Fibroblast of mammary gland (primary cell): ENCODE measurements at places on chromosomes 1 and 21.

DNA sequence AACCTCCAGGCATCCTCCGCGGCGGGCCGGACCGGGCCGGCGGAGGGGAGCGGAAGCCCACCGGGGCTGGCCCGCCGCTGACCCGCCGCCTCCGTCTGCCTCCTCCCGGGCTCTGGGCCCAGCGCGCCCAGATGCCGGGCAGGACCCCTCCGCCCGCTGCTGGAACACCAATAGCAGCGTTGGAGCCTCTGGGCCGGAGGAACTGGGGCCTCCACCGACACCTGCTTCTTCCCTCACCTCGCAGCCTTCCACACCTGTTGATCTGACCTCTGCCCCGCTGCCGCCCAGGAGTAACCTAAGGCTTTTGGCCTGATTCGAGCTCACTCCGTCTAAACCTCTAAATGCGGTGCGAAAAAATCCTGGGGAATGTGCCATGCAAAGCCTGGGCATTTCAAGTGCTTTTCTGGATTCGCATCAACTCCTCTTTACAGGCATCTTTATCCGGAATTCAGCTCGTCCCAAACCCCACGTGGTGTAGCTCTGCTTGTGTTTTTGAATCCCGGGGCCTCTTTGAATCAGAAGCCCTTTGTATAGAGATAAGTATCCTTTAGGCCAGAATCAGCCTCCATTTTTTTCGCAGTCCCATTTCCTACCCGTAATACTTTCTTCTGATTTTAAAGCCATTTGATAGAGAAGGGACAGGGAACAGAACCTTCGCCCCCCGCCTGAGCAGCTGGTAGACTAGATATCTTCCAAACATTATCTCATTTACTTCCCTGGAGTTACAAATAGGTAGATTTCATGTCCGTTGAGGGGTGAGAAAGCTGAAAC, 680 bp upstream of the CNN3 start:
- peak; percentile 61 for DNase-seq

GRCh38 chr21:45980697-45981096, 873 bp upstream of the COL6A1 start:
- DNase-seq = no peak

DNA sequence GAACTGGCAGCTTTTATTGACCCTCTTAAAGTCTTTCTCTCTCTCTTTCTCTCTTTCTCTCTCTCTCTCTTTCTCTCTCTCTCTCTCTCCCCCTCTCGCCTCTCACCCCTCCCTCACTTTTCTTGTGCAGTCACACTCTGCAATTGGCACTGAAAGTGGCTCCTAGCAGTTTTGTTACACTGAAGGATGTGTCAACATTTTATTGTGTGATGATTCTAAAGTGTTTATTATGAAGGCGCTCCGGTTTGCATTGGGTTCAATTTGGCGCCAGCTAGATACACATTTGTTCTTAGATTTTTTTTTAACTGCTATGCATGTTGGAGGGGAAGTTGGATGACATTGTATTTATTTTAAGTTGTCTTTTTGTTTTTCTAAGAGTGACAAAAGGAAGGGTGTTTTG, 64.0 kb upstream of the CHRM3 start:
- DNase-seq = no peak

DNA sequence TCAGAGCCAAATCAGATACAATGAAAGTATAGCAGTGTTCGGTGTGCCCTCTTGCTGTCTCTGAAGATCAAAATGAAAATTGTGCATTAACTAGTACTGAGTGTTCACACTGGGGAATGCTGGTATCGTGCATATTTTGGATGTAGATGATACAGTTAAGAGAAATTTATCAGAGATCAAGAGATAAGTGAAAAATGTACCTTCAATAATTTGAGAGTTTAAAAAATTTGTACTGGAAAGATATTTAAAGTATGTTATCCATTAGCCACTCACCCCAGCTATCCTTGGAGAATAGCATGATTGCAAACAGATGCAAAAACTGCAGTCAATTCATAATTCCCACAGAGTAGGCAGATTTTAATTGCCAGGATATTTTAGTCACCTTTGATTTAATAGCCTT, 56.4 kb downstream of the GREM2 start:
- DNase-seq = peak; percentile 45

DNA sequence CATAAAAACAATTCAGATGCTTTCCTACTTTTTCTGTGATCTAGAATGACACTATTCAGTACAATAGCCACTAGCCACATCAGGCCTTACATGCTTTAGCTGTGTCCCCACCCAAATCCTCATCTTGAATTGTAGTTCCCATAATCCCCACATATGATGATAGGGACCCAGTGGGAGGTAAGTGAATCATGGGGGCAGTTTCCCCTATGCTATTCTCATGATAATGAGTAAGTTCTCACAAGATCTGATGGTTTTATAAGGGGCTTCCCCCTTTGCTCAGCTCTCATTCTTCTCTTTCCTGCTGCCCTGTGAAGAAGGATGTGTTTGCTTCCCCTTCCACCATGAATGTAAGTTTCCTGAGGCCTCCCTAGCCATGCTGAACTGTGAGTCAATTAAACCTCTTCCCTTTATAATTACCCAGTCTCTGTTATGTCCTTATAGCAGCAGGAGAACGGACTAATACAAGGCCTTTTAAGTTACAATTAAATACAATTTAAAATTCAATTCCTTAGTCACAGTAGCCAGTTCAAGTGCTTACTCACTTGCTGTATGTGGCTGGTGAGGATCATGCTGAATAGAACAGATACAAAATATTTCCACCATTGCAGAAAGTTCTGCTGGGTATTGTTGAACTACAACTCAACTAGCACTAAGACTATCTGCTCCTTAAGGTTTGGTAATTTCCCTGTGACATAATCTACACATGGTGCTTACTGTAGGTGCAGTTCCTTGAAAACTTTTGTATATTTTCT, 106.7 kb downstream of the SCMH1 start:
- no peak for DNase-seq

DNA sequence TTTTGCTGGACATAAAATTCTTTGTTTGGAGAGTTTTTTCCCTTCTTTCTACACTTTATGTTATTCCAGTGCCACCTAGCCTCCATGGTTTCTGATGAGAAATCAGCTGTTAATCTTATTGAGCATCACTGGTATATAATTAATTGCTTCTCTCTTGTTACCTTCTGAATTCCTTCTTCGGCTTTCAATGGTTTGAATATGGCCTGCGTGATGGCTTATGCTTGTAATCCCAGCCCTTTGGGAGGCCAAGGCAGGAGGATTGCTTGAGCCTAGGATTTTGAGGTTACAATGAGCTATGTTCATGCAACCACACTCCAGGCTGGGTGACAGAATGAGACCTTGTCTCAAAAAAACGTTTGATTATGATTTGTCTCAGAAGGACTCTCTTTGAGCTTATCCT, 13.0 kb upstream of the CNIH4 start:
- no peak for DNase-seq

DNA sequence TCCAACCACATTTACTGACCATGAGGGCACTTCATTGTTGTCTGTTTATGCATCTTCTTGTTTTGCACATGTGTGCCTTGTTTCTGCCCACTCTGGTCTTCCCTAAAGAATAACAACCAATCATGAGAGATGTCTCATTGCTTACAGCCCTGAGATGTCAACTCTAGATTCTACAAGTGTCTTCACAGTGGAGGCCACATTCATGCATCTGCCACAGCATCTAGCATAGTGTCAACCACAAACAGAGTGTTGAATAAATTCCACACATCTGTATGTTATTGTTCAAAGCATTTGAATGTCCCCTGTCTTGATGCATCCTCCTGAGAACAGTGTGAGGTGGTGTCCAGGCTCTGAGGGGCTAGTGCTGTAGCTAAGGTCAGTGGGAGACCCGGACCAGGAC, 43.1 kb downstream of the KCNC4 start:
- DNase-seq = no peak

GRCh38 chr1:221458447-221459156, 283.3 kb downstream of the DUSP10 start:
- DNase-seq = peak; percentile 89

DNA sequence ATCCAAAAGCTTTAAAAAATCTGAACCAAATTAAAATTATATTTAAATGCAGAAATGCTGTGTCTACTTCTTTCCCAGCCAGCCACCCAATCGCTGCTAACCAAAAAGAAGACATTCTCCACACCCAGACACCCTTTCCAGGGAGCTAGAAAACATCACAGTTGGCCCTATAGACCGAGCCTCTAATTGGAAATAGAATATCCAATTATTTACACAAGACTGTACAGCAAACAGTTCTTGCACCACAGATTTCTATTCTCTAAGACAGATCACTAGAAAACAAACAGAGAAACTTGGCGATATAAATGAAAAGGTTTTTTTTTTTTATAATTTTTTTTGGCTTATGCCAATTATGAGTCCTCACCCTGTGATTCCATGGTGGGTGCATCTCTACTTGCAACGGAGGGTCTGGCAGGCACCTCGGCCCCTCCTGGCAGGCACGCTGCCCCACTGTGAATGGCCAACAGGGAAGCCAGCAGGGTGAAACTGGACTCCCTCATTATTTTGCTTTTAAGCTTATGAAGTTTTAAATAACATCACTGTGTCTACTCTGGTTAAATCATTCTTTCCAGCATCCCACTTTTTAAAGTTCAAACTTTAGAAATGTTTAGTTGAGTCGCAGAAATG, 29.2 kb downstream of the BCAR3 start:
- DNase-seq = no peak

GRCh38 chr1:86739648-86740509, 35.5 kb downstream of the SH3GLB1 start:
- DNase-seq = no peak

DNA sequence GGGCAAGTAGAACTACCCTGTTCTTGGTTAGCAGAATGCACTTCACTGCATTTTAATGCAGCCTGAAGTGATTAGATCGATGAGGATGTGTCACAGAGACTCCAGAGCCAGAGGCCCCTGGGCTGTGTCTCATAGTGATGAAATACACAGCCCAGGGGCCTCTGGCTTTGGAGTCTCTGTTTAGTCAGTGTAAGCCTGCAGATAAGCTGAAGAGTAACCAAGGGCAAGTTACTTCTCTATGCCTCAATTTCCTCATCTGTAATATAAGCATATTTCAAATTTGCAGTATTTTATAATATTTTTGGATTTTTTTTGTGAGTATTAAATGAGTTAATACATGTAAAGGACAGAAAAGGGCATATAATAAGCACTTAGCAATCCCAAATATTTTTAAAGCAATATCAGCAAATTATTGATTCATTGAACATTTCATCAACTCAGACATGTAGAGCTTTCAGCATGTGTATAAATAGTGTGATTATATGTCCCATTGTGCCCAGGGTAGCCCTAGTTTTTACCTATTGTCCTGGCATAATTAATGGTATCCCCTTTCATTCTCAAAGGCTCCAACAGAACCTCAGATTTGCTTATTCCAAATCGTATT, 23.6 kb upstream of the APOBEC4 start:
- peak; percentile 78 for DNase-seq

GRCh38 chr1:24374891-24375786, 38.4 kb downstream of the STPG1 start:
- DNase-seq = no peak

- DNase-seq = peak; percentile 18
Measured at GRCh38 chr21:36756527-36756926, 57.6 kb downstream of the SIM2 start.

DNA sequence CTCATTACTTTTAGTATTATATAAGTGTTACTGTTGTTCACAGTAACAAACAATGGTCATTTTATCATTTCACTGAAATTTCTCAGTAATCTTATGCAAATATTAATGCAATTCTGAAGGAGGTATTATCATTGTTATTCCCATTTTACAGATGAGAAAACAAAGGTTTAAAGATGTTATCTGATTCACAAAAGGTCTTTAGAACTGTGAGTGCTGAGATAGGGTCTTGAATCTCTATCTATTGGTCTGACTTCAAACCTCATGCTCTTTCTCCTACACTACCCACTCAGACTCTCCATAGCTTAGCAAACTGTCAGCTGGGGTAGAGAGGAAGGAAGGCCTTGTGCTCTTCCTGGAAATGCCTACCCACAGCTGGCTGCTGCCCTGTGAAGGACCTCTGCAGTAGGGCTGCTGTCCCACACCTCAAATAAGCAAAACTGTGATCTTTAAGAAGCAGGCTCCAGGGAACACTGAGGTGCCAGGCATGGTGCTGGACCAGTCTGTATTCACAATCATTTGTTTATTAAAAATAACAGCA, 6.2 kb upstream of the OSCP1 start:
- DNase-seq = no peak

- peak; percentile 69 for DNase-seq
Measured at GRCh38 chr1:55974714-55975441, 604.5 kb downstream of the PLPP3 start.

DNA sequence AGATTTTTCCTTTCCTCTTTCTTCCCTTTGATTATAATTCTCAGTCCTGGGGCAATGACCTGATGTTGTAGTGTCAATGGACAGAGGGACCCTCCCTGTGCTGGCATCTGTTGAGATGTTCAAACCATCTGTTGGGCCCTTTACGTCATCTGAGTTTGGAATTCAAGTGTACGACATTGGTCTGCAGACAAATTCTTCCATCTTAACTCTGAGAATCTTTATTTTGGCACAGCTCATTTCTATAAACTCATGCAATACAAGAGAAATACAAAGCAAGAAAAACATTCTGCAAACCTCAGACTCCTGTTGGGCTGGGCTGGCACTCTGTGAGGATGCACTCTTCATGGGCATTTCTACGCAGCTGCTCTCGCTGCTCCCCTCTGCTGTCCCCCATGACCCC, 54.2 kb downstream of the IFI44 start:
- no peak for DNase-seq

DNA sequence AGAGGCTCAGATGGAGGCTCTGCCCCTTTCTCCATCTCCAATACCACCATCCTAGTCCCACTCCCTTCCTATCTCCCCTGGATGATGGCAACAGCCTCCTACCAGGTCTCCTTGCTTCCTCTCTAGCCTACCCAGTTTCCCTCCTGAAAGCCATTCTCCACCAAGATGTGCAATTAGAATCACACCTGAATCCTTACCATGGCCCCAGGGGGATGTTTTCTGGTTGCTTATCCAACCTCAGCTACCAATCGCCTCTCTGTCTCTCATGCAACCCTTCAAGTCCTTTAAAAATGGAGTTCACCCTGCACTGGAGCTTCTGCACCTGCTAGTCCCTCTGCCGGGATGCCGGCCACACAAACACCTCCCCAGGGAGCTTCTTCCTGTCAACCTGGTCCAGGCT, 2.9 kb downstream of the RCAN1 start:
- no peak for DNase-seq

DNA sequence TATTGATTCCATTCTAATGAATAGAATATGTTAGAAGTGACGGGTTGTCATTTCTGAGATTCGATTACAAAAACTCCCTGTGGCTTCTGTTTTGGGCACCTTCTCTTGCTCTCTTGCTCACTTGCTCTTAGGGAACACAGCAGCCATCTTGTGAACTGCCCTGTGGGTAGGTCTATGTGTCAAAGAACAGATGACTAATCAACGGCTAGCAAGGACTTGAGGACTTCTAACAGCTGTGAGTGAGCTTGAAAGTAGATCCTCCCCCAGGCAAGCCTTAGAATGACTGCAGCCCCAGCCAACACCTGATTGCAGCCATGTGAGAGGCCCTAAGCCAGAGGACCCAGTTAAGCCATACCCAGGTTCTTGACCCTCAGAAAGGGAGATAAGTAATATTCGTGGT, 49.3 kb downstream of the AZIN2 start:
- peak; percentile 64 for DNase-seq
